NCI-H1417 (cell line): ENCODE measurements at places on chromosomes 12 and 14.
A peak's percentile ranks its signal among the peaks of the same experiment; 100 is the strongest.

DNA sequence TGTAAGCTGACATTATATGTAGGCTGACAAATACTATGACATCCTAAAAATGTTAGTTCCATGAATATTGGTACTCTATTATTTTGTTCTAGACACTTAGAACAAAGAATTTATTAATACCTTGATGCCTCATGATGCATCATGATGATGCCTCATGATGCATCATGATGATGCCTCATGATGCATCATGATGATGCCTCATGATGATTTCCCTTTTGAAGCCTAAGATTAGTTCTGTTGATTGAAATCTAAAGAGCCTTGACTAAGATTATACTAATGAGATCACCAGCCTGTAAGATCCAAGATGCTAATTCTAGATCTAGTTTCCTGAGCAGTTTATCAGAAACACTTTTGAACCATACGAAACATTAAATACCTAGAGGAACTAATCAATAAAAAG is 4.6 kb upstream of the CEP128 start:
- no peak for DNase-seq

DNA sequence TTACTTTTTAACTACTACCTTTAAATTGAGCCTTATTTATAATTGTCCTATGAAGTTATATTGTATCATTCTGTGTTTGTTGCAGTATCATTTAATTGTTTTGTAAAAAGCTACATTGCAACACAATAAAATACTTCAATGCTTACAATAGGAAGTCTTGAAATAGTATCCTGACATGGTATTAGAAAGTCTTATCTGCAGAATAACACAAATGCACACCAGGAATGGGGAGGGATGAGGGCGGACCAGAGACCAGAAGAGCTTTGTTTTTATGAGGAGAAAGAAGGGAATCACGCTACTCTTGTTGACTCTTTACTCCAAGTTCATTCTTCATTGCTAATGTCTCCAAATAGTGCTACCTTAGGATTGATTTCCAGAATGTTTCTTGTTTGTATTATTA is 120.2 kb downstream of the MON2 start:
- no peak for DNase-seq

GRCh38 chr14:105484069-105484996 is 2.4 kb upstream of the CRIP1 start:
- peak; percentile 26 for DNase-seq

DNA sequence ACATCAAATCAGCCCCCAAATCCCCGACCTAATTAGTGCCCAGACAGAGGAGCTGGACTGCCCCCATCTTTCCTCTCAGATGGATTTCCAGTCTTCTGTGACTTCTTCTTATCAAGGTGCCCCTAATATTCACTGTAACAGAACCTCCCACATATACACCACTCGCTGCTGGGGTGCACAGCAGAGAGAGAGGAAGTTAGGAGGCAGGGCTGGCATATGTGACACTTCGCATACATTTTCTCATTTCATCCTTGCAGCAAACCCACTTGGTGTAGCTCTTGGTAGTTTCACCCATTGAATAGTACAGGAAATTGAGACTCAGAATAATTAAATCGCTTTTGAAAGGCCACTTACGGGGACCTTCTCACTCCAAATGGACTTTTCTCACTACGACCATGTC is 56.5 kb upstream of the CCND2 start:
- no peak for DNase-seq

DNA sequence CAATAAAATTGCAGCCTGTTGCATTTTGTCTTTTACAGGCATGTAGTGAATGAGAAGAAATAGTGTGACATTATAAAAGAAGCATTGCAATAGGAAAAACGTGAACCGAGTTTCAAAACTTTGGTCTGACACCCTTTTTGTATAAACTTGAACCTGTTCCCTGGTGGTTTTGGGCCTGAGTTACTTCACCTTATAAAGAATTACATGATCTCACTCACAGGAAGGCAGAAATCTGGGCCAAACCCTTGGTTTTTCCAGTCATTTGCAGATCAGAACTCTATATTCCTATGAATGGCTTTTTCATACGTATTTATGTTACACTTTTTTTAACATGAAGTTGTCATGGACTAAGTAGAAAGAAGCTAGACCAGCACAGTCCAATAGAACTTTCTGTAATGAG is 138.5 kb upstream of the FLRT2 start:
- no peak for DNase-seq

DNA sequence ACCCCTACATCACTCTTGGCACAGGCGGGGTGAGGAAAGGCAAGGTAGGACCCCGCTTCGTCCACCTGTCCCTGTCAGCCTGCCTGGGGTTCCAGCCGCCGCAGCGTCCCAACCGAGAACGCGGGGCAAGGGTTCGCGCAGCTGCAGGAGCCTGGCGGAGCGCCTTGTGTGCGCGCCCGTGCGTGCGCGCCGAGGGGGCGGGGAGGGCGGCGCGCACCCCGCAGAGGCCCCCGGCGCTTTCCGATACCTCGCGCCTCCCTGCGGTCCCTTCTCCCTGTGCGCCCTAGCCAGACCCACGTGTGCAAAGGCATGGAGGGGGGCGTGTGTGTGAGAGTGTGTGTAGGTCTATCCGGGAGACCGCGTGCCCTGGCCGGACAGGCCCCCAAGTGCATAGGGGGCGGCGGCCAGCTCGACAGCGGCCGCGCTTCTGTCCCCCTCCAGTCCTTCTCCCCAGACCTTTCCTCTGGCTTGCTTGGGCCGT is 122.4 kb downstream of the TSPAN9 start:
- no peak for DNase-seq

GRCh38 chr12:47534695-47535094 is 171.1 kb downstream of the RPAP3 start:
- no peak for DNase-seq

DNA sequence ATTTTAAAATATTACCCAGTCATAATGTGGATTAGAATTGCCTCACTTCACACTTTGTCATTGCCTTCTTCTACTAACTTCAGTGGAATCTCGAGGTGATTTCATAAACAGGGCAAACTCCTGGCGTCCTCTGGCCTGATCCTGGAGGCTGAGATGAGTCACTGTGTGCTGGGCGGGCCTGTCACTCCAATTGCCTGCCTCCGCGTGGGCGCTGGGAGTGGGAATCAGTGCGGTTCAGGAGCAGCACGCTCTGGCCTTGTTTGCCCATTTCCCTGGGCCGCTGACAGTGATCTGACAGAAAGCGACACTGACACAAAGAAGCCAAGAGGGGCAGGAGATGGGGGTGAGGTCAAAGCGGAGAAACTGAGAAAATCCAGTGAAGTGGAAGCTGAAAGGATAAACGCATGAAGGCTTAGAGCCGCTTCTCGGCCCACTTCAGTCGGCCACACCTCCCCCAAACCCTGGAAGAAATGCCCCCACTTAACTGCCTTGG is 29.7 kb downstream of the LGR5 start:
- DNase-seq, result no peak

GRCh38 chr12:65039301-65039700 is 81.8 kb downstream of the WIF1 start:
- no peak for DNase-seq

- peak; percentile 83 for DNase-seq
These were observed 156.1 kb downstream of the PTCSC3 start for GRCh38 chr14:36020120-36021029.

DNA sequence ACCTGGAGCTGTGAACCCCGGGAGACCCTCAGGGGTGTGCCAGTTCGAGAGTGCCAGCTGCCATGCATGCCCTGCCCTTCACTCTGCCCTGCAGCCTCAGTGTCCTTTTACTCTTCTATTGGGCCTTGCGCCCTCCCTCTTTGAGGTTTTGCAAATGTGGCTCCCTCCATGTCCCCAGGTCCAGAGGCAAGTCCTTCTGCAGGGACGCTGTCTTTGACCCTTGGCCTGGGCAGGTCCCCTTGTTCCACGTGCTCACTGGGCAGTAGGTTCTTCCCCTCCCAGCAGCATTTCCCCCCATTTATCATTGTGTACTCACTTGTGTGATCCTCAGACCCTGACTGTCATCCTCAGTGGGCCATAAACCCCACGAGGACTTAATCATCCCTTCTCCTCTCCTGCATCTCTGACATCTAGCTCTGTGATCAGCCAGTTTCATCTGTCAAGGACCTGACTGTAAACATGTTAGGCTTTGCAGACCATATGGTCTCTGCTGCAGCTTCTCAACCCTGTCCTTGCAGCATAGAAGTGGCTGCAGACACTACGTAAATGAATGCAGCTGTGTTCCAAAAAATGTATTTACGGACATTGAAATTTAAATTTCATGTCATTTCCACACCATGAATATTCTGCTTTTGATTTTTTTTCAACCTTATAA is 36.6 kb downstream of the TSPAN9 start:
- DNase-seq, result no peak

DNA sequence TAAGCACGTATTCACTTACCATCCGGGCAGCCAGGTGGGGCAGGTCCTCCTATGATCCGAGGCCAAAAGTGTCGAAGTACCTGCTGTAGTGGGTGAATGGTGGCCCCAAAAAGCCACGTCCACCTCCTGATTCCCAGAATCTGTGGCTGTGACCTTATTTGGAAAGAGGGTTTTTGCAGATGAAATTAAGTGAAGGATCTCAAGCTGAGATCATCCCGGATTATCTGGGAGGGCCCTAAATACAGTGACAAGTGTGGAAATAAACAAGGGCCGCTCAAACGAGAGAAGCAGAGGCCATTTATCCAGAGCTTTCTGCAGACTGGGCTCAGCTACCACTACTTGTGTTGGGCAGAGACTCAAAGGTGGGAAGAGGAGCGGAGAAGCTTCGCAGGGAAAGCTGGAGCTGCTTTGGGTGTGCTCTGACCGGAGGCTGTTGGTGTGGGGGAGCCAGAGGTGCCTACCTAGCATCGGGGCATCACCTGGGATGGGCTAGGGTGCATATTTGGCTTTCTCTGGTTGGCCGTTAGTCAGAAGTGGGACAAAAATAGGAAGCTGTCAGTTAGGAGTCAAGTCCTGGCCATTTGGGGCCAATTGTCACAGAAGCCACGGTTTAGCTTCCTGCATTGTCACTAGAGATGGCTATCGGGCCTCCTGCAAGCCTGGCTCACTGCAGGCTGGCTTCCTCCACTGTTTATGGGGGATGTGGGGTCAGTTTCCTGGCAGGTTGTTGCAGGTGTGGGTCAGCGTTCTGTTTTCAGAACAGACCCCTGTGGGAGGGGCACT is 27.8 kb upstream of the DLK1 start:
- no peak for DNase-seq
